ENCODE measurements at places on chromosomes 6 and 20. TPM values are rescaled to one million over a fixed set of nuclear protein-coding genes. Genes with fewer than 3 reads are reported as not detected.

SLC22A3 gene
- 0.26 TPM for total RNA-seq

LY6G6F gene
- not detected for total RNA-seq

GRCh38 chr6:84103029-84103428 lies 69.5 kb downstream of the MRAP2 start:
- no peak overlapping the region for H3K27ac ChIP-seq
- no peaks in the 10 kb centered on the region for H3K27me3 ChIP-seq
- H3K36me3 ChIP-seq = no peaks in the 10 kb centered on the region
- H3K4me1 ChIP-seq = no peaks in the 10 kb centered on the region
- no peak overlapping the region for H3K4me3 ChIP-seq
- DNase-seq = no peak

GRCh38 chr6:52964318-52964717 lies 30.8 kb downstream of the GSTA4 start:
- H3K27me3 ChIP-seq = peaks cover 3% of the 10 kb centered on the region
- no peak for DNase-seq
- no peak overlapping the region for H3K4me3 ChIP-seq
- H3K4me1 ChIP-seq = no peaks in the 10 kb centered on the region
- no peaks in the 10 kb centered on the region for H3K36me3 ChIP-seq

DNA sequence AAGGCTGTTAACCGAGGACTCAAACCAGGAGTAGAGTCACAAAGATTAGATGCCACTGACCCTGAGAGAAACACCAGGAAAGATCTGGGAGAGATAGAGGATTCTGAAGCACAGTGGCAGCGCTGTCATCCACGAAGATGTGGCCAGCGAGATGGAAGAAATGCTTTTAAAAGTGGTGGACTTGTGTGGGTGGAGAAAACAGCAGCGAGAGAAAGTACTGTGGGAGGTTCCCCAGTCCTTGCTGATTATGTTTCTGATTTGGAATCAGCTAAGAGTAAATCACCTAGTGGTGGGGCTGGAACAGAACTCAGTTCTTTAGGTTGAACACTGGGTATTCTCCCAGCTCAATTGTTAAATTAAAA lies 435 bp upstream of the ZNF322 start:
- H3K4me3 ChIP-seq = peak overlapping the region; percentile 92
- H3K27me3 ChIP-seq = no peaks in the 10 kb centered on the region
- peaks cover 2% of the 10 kb centered on the region for H3K36me3 ChIP-seq
- DNase-seq = peak; percentile 31
- H3K27ac ChIP-seq = peak overlapping the region; percentile 63

GRCh38 chr6:91480402-91480801 lies 893.5 kb upstream of the MAP3K7 start:
- H3K4me1 ChIP-seq = no peaks in the 10 kb centered on the region
- DNase-seq = no peak
- no peaks in the 10 kb centered on the region for H3K27me3 ChIP-seq
- H3K36me3 ChIP-seq = no peaks in the 10 kb centered on the region

GRCh38 chr6:21615504-21615903 lies 22.0 kb downstream of the SOX4 start:
- H3K4me1 ChIP-seq = no peaks in the 10 kb centered on the region
- peak; percentile 19 for DNase-seq
- no peaks in the 10 kb centered on the region for H3K36me3 ChIP-seq
- H3K27me3 ChIP-seq = no peaks in the 10 kb centered on the region

DNA sequence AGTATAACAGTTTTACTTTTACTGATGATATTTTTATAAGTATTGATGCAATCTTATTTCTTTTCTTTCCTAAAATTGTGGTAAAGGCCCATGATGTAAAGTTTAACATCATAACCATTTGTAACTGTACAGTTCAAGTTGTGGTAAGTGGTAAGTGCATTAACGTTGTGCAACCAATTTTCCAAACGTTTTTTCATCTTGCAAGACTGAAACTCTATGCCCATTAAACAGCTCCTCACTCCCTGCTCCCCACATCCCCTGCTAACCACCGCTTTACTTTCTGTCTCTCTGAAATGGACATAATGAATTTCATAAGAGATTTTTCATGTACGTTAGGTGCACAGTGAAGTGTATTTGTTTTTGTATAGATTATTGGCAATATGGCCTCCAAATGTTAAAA lies 106.0 kb downstream of the PACRG start:
- no peaks in the 10 kb centered on the region for H3K4me1 ChIP-seq
- no peak overlapping the region for H3K4me3 ChIP-seq
- DNase-seq = no peak
- H3K36me3 ChIP-seq = no peaks in the 10 kb centered on the region

DNA sequence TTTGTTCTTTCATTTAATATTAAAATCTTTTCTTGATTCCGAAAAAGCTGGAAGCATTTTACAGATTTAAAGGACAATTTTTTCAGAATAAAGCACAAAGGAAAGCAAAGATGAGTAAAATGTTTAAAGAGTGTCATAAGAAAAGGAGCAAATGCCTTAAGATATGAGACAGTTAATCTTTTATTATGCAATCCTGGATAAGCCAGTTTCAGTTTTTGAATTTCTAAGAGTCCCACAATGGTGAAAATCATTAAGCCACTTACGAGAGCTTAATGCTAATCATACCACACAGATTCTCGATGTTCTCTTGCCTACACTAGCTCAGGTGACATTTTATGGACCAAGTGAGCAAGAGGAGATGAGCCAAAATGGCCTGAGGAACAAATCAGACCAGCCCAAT lies 103.7 kb upstream of the RNF217 start:
- H3K36me3 ChIP-seq = no peaks in the 10 kb centered on the region
- DNase-seq = no peak
- H3K27me3 ChIP-seq = no peaks in the 10 kb centered on the region

GRCh38 chr6:7938562-7939183 lies 28.1 kb upstream of the TXNDC5 start:
- no peak for DNase-seq
- no peak overlapping the region for H3K4me3 ChIP-seq

DNA sequence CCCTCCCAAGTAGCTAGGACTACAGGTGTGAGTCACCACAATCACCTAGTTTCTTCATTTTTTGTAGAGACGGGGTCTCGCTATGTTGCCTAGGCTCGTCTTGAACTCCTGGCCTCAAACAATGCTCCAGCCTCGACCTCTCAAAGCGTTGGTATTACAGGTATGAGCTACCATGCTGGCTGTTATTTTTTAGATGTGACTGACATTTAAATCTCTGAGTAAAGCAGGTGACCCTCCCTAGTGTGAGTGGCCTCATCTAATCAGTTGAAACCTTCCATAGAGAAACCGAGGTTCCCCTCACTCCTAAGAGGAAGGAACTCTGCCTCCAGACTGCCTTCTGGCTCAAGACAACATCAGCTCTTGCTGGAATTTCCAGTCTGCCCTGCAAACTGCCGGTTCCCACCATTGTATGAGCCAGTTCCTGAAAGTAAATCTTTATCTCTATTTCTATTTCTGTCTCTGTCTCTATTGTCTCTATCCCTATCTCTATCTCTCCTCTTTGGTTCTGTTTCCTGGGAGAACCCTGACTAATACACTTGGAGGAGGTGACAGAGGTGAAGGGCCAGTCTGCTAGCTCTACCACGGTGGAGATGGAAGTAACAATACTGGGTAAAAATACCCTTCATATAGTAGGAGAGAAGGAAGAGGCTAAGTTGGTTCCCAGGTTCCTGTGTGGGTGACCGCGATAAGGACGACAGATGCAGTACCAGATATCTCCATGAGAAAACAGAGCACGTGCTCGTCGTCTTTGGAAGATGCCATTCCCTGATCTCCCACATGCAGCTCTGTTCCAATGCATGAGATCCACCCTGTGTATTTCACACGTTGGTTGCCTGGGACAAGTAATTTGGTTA lies 81.0 kb downstream of the MYB start:
- no peak overlapping the region for H3K27ac ChIP-seq
- no peaks in the 10 kb centered on the region for H3K4me1 ChIP-seq
- H3K4me3 ChIP-seq = no peak overlapping the region
- no peaks in the 10 kb centered on the region for H3K27me3 ChIP-seq
- DNase-seq = no peak

GRCh38 chr6:160130729-160131484 lies 9.3 kb downstream of the SLC22A1 start:
- H3K4me3 ChIP-seq = no peak overlapping the region
- H3K36me3 ChIP-seq = no peaks in the 10 kb centered on the region
- no peak overlapping the region for H3K27ac ChIP-seq
- H3K27me3 ChIP-seq = no peaks in the 10 kb centered on the region
- DNase-seq = no peak

DNA sequence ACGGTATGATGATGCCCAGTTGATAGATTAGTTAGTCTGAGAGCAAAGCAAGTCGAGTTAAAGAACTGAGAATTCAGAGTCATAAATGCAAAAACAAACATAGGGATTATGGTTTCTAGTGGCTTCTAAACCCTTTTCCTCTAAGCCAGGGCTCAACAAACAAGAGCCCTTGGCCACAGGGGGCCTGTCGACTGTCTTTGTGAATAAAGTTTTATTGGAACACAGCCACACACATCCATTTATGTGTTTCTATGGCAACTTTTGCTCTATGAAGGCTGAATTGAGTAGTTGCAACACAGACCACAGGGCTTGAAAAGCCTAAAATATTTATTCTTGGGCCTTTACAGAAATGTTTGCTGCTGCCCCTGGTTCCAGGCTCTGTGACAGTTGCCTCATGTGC lies 76.2 kb downstream of the SLC24A3 start:
- no peaks in the 10 kb centered on the region for H3K36me3 ChIP-seq
- no peak overlapping the region for H3K27ac ChIP-seq
- H3K27me3 ChIP-seq = no peaks in the 10 kb centered on the region
- DNase-seq = no peak
- no peaks in the 10 kb centered on the region for H3K4me1 ChIP-seq

Measured in fibroblast of lung (primary cell).